ENCODE measurements at places on chromosomes 7 and 10.

DNA sequence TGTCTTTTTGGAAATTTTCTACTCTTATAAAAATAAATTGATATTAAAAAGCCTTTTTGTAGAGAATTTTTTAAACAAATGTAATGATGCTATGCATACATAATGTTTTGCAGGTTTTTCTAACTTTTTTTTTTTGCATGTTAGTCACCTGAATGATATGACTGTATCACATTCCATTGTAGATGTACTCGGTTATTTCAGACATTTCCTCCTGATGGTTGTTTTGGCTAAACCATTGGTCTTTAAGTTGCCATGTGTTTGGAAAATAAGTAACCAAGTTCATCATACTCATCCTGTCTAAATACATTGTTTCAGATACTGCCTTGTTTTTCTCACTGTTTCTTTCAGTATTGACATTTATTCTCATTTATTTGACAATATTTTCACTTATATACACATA is 25.8 kb downstream of the NHLRC2 start:
- no peak for DNase-seq

- no peak for DNase-seq
These were observed 18.6 kb downstream of the KCP start for GRCh38 chr7:128891942-128892269.

- DNase-seq = peak; percentile 78
These were observed 122.7 kb downstream of the MAD1L1 start for GRCh38 chr7:2109936-2110609.

DNA sequence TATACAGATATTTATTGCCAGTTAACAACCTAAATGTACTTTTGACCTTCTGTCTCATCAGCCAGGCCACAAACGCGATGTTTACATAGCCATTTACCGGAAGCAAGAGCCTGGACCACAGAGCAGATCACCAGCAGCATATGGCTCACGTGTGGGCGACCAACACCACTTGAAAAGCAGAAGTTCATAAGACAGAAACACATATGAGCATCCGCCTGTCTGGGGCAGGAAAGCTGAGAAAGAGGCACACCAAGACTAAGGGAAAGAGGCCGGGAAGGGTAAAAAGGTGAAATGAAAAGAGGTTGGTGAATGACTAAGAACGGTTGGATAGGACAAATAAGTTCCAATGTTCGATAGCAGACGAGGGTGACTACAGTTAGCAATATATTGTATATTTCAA is 1.3 kb downstream of the ABCB1 start:
- peak; percentile 34 for DNase-seq

DNA sequence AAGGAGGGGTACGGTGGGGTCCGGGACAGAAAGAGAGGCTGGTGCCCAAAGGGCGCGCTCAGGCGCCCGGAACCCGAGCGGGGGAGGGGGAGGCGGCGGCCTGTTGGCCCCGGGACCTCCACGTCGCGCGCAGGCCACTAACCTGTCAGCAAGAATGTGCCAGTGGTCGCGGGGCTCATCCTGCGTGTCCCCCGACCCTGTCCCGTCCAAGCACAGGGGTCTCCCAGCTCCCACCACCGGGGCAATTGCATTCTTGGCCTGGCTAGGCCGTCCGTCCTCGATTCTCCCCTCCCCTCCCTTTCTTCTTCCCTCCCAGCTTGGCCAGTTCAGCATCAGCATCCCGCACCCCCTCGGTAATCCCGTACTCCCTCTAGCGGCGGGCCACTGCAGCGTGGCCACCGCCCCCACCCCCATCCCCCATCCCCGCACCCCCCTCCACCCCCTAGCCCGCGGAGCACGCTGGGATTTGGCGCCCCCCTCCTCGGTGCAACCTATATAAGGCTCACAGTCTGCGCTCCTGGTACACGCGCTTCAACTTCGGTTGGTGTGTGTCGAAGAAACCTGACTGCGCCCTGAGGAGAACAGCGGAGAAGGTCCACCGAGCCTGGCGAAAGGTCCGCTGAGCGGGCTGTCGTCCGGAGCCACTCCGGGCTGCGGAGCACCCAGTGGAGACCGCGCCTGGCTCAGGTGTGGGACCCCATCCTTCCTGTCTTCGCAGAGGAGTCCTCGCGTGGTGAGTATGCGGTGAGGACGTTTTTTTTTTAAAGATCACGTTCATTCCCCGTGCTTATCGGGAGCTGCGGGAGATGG is at the start of gene SGCE:
Gene SGCE, minus strand, starts transcription at position 286 of the 810 bp plus-strand sequence. Its CDS starts 35 bp downstream, at position 251.
- DNase-seq = peak; percentile 40

GRCh38 chr10:31352436-31353226 is 33.6 kb downstream of the ZEB1 start:
- no peak for DNase-seq
